ENCODE measurements at places on chromosomes 1 and 21.

DNA sequence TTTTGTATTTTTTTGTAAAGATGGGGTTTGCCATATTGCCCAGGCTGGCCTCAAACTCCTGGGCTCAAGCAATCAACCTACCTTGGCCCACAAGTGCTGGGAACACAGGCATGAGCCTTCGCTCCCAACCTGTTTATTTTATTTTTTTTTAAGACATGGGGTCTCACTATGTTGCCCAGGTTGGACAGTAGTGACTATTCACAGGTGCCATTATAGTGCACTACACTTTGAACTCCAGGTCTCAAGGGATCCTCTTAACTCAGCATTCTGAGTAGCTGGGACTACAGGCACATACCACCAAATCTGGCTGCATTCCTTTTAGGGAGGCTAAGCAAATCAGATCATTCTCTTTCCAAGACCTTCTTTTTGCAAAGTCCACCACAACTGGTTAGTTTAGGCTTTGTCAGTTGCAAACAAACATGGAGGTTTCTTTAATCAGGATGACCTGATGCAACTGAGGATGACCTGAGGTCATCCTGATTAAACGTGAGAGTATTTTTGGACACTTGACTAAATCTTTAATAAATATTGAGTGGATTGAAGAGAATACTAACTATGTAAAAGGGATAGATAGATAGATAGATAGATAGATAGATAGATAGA, 30.0 kb upstream of the RALGPS2 start:
- DNase-seq: no peak

- DNase-seq: no peak
These were observed 40.5 kb upstream of the RALGPS2 start for GRCh38 chr1:178684542-178685000.

- DNase-seq: no peak
These were observed 10.8 kb upstream of the CDA start for GRCh38 chr1:20578062-20578461.

- DNase-seq: no peak
These were observed 228.2 kb downstream of the DNM3 start for GRCh38 chr1:172069534-172069933.

DNA sequence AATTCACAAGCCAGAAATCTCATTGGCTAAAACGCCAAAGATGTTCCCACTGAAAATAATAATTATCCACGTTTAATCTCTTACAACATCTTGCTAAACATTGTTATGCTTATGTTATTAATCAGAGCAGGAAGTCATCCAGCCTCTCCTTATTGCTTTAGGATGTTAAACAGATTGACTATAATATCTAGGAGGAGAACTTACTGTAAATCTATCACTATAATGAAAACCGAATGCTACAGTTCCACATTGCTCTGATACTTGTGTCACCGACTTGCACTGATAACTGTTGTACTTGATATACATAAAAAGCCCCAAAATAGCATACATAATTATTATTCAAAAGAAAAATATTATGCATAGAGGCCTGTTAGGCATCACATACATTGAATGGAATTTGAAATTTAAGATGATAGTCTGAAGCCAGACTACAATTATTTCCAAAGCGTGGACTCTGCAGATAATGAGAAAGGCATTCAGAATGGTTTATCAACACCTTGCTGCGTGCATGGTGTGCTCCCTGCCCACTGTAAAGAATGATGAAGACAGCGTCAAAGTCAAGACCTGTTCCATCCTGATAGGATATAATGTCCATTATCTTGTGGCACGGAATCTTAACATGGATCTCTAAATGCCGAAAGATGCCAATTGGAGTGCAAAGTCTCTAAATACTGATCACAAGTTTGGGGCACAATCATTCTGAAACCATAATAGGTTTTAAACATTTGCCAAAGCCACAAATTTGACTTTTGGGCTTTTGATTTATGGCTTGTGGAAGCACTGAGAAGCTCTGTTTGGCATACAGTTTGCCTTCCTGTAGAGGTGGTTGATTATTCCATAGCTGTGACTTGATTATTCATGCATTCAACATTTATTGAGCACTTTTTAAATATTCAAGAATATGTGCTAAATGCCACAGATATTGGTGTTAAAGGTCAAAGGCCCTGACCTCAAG, 71.3 kb downstream of the CRB1 start:
- no peak for DNase-seq

DNA sequence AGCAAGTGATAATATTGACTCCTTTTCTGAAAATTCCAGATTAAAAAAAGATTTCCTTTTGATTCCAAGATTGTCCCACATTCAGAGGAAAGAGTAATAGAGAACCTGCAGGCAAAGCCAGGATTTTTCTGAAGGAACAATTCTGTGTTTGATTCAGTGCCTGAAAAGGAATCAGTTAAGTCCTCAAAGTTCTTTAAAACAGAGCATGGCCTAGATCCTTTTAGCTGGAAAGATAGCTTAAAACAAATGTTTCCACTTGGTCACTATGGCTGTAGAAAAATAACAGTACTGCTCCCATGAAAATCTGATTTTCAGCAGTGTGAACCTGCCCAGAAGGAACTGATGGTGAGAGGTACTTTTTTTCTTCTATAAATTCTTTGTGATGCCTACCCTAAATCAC, 41.8 kb downstream of the HS2ST1 start:
- DNase-seq: no peak
